ENCODE measurements at places on chromosomes 7 and 10. TPM values are rescaled to one million over a fixed set of nuclear protein-coding genes. Genes with fewer than 3 reads are reported as not detected.

DNA sequence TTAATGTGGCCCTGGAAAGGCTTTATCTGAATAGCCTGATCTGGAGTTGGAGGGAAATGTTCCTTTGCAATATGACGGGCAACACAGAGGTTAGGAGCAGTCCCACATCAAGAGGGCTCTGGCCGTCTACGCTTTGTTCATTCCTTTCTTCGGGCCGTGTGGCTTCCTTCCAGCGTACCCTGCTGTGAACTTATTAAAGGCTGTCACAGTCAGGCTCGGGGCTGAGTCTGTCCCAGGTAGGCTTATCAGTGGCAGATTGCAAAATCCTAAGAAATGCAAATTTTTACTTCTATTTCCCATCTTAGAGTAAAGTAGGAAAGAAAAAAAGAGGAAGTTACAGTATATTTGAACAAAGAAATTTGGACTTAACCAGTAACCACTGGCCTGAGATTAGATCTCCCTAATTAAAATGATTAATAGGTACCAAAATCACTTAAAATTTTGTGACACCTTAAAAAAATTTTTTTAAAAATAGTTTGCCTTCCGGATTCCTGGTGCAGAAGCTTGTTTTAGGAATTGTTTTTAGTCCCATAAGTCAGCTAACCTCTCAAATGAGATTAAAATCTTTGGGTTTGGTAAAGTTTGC, 453.1 kb upstream of the MKI67 start:
- no peak for DNase-seq

DNA sequence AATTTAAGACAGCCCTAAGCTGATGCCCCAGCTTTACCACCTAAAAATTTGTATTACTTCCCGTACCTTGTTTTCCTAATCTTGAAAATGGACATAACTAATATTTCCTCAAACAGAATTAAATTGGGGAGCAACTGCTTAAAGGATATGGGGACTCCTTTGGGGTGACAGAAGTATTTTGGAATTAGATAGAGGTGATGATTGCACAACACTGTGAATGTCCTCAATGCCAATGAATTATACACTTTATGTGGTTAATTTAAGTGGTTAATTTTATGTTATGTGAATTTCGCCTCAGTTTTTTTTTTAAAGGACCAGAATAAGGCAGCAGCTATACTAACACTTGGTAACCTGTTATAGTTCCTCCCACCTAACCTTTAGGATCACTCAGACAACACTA, 19.9 kb upstream of the NPFFR1 start:
- DNase-seq: no peak

DNA sequence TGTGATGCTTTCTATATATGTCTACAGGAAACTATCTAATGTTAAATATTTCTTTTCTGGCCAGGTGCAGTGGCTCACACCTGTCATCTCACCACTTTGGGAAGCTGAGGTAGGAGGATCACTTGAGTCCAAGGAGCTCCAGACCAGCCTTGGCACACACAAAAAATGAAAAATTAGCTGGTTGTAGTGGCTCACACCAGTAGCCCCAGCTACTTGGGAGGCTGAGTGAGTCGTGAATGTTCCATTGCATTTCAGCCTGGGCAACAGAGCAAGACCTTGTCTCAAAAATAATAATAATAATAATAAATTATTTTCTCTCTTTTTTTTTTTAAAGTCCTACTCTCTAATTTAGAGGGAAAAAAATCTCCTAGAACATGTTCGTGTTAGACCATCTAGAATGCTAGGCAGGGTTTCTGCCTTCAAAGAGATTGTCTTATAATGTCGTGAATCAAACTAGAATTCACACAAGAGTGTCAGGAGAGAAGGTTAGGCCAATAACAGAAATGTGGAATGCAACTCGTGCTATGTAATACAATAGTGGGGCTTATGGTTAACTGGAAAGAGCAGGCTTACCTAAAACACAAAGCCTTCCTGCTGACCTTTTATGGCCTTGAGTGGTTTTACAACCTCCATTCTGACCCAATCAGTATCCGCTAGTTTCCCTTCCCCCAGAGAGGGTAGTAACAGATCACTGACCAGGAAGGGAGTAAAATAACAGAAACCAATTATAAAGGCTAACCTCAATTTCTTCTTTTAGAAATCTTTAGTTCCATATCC, 46.3 kb downstream of the MYOF start:
- no peak for DNase-seq

GRCh38 chr7:158953912-158954311, 97.6 kb downstream of the DYNC2I1 start:
- DNase-seq: no peak

DNA sequence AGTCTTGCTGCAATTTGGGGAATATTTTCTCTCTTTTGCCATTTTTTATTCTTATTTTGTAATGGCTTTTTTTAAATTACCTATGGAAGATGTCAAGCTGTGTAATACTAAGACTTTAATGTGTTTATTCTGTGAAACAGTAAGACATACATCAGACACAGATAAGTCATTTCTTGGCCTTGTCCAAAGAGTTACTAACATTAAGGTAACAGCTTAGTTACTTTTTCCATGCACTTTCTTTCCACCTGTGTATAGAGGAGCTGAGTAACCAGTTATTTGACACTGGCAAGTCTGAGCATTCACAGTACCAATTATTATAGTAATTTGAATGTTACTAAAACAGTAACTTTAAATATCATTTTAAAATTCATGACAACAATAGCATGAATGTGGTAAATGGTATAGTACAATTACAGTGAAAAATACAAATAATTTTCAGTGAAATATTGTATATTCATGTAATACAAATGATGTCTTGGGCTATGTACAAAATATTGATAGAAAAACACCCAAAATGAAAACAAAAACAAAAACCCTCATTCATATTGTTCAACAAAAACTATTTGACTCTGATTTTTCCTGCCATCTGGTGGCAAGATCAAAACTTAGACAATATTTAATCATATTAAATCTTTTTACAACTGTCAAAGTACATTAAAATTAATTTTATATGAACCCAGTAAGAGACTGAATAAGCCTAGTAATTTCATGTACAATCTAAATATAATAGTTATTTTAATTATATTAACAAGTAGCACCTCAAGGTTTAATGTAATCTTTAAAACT, 259.8 kb upstream of the SEMA3A start:
- DNase-seq: no peak

DNA sequence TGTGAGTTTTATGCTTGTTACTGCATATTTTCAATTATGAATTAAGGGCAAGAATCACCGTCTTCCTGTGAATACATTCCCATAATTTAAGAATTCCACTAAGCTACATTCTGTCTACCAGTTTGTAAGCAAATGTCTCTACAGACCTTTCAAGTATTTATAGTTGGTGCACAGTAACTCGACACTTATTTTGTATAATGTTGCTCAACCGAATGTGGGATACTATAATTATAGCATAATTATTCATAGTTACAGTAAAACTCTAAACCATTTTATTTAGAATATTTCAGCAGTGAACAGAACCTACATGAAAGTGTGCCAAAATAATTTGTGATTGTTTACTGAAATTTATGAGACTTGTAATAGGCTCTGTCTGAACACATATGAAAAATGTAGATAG, 17.3 kb upstream of the CUBN start:
- no peak for DNase-seq

GRCh38 chr10:1308962-1309616, 252.9 kb downstream of the WDR37 start:
- no peak for DNase-seq

DNA sequence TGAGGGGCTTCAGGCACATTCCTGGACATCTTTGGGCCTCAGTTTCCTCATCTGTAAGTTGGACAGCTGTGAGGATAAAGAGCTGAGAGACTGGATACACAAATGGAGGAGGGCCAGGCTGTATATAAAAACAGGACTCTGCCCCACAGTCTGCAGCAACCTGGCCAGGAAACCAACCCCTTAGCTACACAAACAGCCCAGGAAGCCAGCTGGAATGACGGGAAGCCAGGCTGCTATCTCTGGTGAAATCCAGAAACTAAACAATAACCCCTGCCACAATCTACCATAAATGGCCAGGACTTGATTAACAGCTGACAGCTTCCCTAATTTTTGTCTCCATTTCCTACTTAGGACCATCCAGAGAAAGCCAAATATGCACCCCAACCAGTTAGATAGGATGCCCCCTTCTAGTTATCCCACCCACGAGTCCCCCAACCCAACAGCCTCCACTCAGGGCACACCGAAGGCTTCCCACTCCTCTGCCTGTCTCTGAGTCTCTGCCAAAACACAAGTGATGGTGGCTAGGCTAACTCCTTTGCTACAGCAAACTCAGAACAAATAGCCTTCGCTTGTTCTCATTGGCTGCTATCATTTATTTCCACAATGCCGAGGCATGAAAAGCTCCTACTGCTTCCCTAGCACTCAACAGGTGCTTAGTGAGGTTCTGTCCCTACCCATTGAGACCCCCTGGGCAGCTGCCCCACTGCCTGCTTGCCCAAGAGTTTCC, 110.0 kb upstream of the TCF7L2 start:
- no peak for DNase-seq

DNA sequence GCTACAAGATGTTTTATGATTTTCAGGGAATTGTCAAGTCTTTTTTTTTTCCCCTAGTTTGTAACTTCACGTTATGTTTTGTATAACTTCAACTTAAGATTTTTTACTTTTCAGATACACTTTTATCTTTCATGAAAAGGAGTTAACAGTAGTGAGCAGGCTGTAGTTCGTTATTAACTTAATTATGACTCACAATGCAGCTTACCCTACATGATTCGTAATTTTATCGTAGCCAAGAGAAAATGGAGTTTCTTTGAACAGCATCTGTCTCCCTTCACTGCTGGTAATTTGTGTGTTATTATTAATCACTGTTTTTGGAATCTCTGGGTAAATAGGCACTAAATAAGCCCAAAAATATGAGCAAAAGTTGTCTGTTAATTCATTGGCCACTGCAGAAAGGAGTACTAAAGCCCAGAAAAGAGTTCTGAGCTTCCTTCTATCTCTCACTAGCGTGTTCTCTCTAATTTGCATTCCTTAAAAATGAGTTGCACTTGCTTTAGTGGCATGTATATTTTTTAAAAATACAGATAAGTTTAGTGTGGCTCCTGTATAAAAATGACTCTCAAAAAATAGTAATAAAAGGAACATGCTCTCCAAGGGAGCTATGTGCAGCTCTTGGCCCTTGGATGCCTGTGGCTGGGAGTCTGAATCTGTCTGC, 36.1 kb downstream of the RALA start:
- no peak for DNase-seq

DNA sequence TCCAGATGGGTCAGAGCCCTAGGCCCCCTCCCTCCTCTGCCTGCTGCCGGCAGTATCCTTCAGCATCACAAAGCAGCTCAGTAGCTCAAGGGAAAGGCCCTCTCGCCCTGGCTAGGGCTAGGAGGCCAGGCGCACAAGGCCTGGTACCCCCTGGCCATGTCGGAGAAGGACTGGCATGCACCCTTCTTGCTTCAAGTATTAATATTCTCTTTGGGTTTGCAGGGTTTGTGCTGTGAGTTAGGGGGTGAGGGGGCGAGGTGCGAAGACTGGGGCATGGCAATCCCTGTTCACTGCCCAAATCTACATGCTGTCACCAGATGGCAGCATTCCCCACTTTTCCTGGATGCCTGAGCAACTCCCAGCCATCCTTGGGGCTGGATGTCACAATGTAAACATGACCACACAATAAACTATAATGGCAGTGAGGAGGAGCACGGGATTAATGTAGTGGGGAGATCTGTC, 105.2 kb downstream of the NEURL1 start:
- peak; percentile 85 for DNase-seq

- no peak for DNase-seq
Measured at GRCh38 chr10:126673565-126673964, 3.1 kb upstream of the C10orf90 start.

DNA sequence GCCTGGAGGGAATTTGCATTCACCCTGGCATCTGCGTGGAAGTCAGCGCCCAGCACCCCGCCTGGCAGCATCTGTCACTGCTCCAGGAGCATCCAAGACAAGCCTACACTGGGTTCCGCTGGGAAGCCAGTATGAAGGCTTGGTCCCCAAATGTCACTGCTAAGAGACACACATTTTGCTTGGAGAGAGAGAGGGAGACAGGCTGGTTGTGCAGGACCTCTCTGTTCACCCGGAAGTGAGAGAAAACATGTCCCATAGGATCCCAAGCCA, 119.5 kb downstream of the SEC23IP start:
- no peak for DNase-seq

GRCh38 chr7:4093483-4093882, 588.6 kb upstream of the FOXK1 start:
- no peak for DNase-seq

DNA sequence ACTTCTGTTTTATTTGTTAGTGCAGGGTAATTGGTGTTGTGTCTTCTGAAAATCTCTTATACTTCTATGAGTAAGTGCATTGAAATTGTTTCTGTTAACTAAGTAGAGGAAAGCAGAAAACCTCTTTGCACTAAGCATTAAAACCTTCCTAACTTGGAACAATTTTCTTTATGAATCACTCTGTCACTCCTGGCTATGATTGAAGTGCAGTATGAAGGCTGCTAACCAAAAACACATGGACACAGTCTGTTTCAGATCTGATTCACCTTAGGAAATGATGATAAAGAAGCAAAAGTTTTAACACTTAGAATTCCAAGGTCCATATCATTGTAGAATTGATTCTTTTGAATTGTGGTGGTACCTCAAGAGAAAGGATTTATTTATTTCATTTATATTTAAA, 41.9 kb downstream of the MET start:
- DNase-seq: no peak

ATOH7 gene
- total RNA-seq: not detected

IDI2 gene
- not detected for total RNA-seq

CDHR3 gene
- 2.8 TPM for total RNA-seq

GIMAP7 gene
- total RNA-seq: 48.4 TPM

LFNG gene
- 59.2 TPM for total RNA-seq

LRIT2 gene
- not detected for total RNA-seq

Measured in left lung (tissue), 14 donors.